ENCODE measurements at places on chromosomes 5 and 9. TPM values are rescaled to one million over a fixed set of nuclear protein-coding genes. Genes with fewer than 3 reads are reported as not detected.

The NMUR2 gene
- total RNA-seq, result not detected

The CCIN gene
- not detected for total RNA-seq

The SAXO1 gene
- not detected for total RNA-seq

The OTULINL gene
- 0.88 TPM for total RNA-seq

The PLEKHG4B gene
- 0.36 TPM for total RNA-seq

The DNAH5 gene
- total RNA-seq, result 0.52 TPM

The TSPAN17 gene
- total RNA-seq, result 24.0 TPM

The GRAMD2B gene
- total RNA-seq, result 8.5 TPM

The FBP1 gene
- total RNA-seq, result 1.2 TPM

The ZBTB26 gene
- total RNA-seq, result 2.0 TPM

The TRIP13 gene
- total RNA-seq, result 12.5 TPM

The POU5F2 gene
- total RNA-seq, result 0.80 TPM

The TTLL11 gene
- total RNA-seq, result 3.1 TPM

The TLE1 gene
- 12.0 TPM for total RNA-seq

The GCNT1 gene
- total RNA-seq, result 3.8 TPM

The ORM2 gene
- total RNA-seq, result 0.36 TPM

The TBC1D9B gene
- 66.3 TPM for total RNA-seq

The LCN9 gene
- not detected for total RNA-seq

The PPP3R2 gene
- total RNA-seq, result not detected
